ENCODE measurements at places on chromosomes 5 and 9.

- peak; percentile 25 for DNase-seq
These were observed 153.2 kb downstream of the TARS1 start for GRCh38 chr5:33594006-33594405.

- DNase-seq: no peak
These were observed 23.2 kb downstream of the MAP3K1 start for GRCh38 chr5:56838409-56839039.

GRCh38 chr5:52783226-52783959 lies 4.3 kb upstream of the ITGA1 start:
- DNase-seq: no peak

DNA sequence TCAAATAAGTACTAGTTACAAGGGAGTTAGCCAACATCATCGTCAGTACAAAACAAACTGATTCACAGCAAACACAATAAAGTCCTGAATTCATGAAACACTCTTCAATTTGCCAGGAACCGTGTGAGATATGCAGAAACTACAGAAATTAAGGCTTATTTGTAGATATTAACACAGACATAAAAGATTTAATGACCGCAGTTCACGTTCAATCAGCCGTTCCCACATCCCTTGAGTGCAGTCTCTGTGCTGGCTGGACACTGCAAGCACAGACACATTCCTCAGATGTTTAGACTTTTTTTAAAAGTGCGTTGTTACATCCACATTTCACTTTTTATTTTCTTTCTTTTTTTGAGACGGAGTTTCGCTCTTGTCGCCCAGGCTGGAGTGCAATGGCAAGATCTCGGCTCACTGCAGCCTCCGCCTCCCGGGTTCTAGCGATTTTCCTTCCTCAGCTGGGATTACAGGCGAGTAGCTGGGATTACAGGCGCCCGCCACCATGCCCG lies 566 bp upstream of the CEP78 start:
- peak; percentile 41 for DNase-seq

- no peak for DNase-seq
These were observed 298.5 kb upstream of the KIF2A start for GRCh38 chr5:62007457-62007856.

- DNase-seq: no peak
These were observed 47.4 kb upstream of the VLDLR start for GRCh38 chr9:2574203-2574602.

GRCh38 chr9:86749894-86750255 lies 197.4 kb downstream of the GAS1 start:
- peak; percentile 79 for DNase-seq

GRCh38 chr9:72681283-72681630 lies 159.8 kb downstream of the TMC1 start:
- DNase-seq: no peak

GRCh38 chr5:155773680-155774079 lies 553.3 kb upstream of the SGCD start:
- DNase-seq: no peak

- DNase-seq: no peak
These were observed 1.6 kb downstream of the LMX1B start for GRCh38 chr9:126615245-126615790.

- no peak for DNase-seq
These were observed 16.0 kb downstream of the OR13J1 start for GRCh38 chr9:35854091-35854762.

GRCh38 chr5:179585941-179586401 lies 35.6 kb downstream of the RUFY1 start:
- DNase-seq: no peak

DNA sequence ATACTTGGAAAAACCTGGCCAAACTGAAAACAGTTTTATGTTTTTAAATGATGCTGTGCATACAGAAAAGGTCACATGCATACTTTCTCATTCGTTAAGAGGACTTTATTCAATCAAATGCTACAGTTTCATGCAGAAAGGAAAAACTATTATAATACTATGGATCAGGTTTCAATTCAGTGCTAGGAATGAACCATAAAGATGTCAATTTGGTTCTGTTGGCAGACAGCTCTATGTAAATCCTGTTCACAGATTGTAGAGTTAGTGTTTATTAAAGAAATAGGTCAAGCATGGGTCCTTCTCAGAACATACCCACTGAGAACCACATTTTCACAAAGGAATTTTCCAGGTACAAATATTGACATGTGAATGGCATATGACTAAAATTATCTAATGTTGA lies 57.1 kb downstream of the RETREG1 start:
- DNase-seq: no peak

- DNase-seq: peak; percentile 64
These were observed 10.5 kb downstream of the OR1K1 start for GRCh38 chr9:122810306-122810946.

GRCh38 chr5:78797936-78798672 lies 149.5 kb upstream of the LHFPL2 start:
- no peak for DNase-seq

Measured in brain microvascular endothelial cell (primary cell).